Hindlimb muscle (tissue), 1 donor: ENCODE measurements at places on chromosomes 12 and 14.
A peak's percentile ranks its signal among the peaks of the same experiment; 100 is the strongest.

DNA sequence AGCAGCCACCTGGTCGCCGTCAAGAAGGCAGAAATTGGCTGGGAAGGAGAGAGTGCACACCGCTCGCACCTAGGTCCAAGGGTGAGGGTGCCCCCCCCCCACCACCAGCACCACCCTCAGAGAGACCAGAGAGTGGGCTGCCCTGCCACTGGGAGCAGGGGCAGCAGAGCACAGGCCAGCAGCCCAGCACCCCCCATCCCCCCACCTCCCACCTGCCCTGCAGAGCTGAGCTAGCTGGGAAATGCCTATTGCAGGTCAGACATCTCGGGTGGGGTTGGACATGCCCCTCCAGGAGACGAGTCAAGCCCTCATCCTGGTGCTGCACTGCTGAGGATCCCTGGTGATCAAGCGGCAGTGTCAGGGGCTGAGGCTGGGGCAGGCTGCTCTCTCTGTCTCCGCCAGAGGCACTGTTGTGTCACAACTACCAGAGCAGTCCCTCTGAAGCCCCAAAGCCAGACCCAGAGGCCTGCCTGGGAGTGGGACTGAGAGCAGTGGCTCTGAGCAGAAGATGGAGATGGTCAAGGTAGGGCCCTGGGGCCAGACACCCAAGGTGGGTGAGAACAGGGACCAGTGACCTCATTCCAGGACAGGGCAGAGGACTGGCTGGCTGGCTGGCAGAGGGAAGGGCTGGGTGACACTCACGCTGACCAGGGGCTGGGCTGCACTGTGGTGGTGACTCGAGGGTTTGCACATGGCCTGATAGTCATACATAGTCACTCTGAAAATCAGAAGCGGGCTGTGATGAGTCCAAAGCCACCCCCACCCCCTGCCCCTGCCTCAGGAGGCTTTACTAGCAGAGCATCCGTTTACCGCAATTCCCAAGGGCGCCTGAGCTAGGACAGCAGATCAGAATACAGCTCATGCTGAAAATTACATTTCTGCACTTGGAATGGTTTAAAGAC, 19.7 kb upstream of the LRTM2 start:
- DNase-seq: no peak

DNA sequence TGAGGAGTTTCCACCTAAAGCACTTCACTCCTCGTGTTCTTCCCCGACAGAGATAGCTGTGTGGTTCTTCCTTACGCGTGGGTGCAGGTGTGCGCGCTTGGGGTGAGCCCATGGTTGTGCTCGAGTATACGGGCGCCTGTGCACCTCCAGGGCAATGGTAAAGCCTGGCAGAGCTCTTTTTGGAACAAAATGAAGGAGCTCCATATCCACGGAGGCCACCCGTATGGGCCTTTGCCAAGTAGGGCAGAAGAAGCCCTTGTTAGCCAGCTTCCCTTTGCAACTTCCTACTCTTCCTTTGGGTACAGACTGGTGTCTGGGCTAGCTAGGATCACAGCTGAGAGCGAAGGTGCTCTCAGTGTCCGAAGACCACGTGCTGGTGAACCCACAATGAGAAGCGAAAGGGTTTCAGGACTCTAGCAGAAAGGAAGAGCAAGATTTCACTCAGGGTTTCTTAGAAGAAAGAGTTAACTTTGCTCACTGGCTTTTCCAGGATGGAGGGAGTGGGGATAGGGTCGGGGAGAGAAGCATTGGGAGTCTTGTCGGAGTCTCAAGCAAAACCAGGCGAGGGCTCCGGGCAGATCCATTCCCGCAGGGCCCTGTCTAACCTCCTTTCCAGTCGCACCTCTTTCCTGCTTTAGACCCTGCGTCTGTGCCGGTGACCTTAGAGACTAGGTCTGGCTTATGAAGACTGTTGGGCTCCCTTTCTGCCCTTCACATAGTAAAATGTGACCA, 960 bp upstream of the LRFN5 start:
- peak; percentile 77 for DNase-seq

DNA sequence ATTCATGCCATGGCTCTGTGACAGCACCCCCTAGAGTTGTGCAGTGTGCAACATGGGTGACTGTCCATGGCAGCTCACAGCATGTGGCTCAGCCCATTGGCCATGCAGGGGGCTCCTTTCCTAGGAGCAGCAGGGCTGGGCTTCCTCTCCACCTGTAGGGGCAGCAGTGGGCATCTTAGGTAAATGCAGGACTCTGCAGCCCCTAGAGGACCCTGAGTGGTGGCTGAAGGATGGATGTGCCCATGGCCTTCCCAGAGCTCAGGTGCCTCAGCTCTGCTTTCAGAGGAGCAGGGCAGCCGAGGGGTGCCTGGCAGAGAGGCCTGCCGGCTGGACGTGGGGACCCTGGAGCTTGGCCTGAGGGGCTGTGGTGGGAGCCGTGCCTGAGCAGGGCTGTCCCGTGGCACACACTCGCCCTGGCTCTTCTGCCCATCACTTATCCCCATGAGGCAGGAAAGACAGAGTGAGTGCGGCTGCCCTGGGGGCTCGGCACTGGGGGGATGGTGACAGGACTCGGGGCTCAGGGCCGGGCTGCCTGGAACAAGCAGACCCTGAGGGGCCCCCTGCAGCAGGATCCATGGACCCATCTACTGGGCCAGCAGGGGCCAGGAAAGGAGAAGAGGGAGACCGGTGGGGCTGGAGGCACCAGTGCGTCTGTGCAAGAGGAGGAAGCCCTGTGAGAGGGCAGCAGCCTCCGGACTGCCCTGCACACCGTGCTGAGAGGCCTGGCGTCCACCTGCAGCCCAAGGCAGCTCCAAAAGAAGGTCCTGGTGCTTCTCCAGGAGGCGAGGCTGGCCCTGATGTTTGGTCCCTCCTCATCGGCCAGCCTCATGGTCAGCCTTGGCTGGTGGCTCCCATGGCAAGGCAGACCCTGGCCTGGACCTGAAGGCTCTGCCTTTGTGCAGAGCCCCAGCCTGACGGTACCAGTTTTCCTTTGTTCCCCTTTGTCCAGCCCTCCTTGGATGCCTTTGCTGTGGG, 7.6 kb downstream of the ADSS1 start:
- no peak for DNase-seq

DNA sequence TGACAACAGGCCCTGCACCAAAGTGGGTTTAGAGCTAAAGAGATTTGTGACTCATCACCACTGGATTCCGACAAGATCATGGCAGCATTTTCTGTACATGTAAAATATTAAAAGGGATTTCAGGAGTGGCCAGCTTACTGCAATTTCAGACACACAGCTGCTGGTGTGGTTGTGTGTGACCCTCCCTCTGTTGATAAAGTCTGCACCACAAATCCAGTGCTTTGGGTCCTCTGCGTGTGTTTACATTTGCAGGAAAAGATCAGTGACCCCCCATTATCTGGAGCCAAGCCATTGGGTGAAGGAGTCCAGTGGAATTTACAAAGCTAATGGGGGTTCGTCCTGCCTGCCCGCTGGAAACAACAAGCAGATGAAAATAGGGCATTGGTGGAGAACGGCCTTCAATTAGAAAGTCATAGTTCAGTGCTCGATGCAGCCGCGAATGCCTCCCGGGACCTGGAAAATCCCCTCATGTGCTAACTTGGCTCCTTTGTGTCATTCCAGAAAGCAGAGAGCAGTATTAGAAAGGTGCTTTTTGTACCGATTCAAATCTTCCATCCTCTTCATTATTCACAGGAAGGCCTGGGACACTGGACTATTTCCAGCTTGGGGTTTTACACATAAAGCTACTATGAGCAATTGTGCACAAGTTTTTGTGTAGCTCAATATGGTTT, 188.5 kb upstream of the TMEM132C start:
- DNase-seq: peak; percentile 41

DNA sequence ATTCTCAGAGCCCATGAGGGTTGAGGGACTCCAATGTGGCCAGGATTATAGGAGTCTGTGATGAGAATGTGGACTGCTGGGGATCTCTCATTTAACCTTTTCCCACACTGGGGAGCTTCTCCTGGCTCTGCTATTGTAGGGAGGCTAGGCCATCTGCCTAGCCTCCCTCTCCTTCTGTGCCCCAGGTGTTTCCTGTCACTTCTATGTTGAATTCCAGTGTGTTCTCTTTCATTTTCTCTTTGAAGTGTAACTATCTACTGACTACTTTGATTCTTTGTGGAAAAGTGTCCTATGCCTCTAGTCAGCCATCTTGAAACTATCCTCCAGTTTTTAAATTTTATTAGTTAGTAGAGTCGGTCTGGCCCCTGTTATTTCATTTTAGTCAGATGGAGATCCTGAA, 53.4 kb upstream of the ABCD2 start:
- DNase-seq: no peak
